ENCODE measurements at places on chromosomes 11 and 22.

GRCh38 chr11:132106096-132106982 lies 735.9 kb downstream of the NTM start:
- DNase-seq, result no peak

GRCh38 chr11:129143335-129143734 lies 48.8 kb downstream of the ARHGAP32 start:
- no peak for DNase-seq

DNA sequence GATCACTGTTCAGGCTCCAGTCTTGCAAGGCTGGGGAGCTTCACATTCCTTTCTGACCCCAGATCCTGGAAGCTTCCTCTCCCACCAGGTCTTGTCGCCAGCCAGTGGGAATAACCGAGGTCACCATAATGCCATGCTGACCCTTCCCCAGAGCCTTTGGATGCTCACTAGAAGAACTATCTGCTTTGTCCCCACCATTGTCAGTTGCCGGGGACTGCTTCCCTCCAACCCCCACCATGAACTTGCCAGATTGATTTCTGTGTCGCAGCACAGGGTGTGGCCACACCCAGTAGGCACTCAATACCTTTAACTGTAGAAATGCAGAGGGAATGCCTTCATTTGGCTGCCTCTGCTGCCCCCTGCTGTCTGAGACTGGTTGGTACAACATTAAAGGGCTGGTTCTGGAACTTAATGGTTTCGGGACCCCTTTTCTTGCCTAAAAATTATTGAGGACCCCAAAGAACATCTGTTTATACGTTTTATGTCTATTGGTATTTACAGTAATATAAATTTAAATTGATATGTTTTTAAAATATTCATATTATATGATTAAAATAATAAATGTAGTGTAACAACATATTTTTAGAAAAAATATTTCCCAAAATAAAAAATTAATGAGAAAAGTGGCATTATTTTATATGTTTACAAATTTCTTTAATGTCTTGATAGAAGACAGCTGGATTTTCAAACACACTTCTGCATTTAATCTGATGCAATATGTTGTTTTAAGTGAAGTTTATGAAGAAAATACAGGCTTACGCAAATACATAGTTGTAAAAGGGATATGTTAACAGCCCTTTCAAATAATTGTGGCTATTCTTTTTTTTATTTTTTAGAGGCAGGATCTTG lies 6.7 kb upstream of the GDPD5 start:
- DNase-seq, result peak; percentile 86

DNA sequence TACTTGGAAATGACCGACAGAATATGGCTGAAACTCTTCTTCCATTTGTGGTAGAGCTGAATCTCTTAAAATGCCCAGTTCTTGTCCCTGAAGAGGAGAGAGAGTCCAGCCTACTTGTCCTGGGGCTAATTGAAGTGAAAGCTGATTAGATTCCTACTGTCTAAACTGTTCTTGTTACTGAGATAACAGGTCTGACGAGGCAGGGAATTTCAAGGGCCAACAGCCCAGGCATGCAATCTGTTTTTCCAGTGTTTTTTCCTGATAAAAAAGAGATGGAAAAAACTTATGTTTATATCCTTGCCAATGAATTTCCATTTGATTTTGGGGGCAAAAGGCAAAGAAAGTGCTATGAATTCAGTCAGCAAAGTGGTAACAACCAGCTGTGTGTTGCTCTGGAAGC lies 195.5 kb downstream of the ETS1 start:
- DNase-seq, result no peak

- DNase-seq, result no peak
Measured at GRCh38 chr22:31968022-31968421, 23.7 kb downstream of the YWHAH start.

DNA sequence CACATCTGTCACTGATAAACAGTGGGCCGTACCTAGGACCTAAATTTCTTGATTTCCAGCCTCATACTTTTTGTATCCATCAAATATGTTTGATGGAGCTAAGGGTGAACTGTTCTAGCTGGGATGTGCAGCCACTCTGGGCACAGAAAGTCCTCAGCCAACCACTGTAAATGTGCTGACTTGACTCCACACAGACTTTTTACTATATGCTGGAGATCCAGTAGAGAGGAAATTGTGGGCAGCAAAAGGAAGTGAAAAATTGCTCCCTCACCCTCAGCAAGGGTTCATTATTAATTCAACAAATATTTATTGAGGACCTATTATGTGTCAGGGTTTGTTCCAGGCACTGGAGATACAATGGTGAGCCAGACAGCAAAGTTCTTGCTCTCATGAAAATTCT lies 54.2 kb upstream of the AMPD3 start:
- no peak for DNase-seq

GRCh38 chr11:13974631-13975030 lies 12.1 kb downstream of the SPON1 start:
- DNase-seq, result no peak

DNA sequence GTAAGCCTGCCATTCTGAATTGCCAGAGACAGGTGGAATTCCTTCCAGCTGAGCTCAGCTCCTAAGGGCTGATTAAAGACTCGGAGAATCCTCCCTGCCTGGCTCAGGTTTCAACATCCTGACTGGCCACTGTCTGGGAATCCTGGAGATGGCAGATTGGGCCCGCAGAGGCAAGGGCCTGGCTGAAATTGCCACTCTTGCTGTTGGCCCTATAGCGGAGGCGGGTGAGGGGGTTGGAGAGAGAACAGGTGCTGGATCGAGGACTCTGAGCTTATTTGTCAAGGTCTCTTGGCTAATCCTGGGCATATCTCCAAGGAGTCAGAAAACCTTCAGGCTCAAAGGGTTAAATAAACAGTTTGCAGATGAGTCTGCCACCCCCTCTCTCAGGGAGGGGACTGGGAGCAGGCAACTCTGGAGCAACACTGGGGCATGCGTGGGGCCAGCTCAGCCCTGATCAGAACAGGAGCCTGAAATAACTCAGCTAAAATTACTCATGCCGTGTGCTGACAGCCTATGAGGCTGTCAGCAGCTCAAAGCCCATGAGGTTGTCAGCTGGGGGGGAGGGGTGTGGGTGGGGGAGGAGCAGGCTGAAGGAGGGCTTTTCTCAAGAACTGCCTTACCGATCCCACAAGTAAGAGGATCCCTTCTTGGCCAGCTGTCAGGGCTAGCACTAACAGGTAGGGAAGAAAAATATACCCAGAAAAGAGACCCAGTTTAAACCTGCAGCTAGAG lies 14.7 kb upstream of the MFRP start:
- DNase-seq, result peak; percentile 78

- DNase-seq, result no peak
Measured at GRCh38 chr11:33940538-33940815, 48.6 kb upstream of the LMO2 start.

DNA sequence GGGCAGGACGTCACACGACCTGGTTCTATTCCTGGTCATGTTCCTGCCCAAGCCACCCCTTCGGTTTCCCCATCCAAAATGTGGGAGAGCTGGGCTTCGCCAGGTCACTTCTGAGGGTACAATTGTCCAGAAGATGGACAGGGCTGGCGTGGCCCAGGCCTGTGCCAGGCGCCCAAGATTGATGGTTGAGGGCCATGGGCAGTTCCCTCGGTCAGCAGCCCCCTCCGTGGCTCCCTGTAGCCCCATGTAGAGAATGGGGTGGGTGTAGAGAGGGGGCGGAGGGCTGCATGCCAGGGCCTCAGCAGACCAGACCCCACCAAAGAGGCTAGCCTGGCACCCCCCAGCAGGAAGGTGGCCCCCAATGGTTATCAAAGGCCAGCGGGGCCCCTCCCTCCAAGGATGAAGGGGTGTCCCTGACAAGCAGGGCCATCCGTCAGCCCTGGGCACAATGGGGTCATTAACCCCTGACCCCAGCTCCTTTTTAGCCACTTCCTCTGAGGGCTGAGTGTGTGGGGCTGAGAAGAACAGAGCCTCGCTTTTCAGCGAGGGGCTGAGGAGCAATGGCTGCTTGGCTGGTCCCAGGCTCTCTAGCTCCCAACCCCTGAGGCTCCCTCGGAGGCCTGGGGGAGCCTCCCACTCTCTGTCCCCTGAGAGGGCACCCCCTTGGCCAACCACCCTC lies 11.0 kb upstream of the PICK1 start:
- DNase-seq, result no peak

DNA sequence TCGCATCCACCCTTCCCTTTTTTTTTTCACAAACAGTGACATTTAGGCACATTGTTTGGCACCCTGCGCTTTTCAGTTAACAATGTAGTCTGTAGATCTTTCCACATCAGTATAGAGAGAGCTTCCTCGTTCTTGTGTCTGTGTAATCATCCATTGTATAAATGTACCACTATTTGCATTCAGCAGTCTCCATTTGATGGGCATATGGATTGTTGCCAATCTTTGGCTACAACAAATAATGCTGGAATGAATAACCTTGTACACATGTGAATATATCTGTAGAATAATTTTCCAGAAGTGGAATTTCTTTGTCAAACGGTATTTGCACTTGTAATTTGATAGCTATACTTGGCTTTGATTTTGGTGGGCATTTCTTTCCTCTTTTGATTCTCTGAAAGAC lies 17.1 kb downstream of the MPEG1 start:
- DNase-seq, result no peak

GRCh38 chr11:43639224-43639623 lies 41.3 kb upstream of the HSD17B12 start:
- DNase-seq, result no peak

- DNase-seq, result peak; percentile 33
Measured at GRCh38 chr11:9574622-9575259, 1.3 kb downstream of the WEE1 start.

GRCh38 chr11:45337583-45338360 lies 51.6 kb upstream of the SYT13 start:
- DNase-seq, result no peak

- no peak for DNase-seq
Measured at GRCh38 chr22:35896111-35896705, 132.4 kb downstream of the RBFOX2 start.

- no peak for DNase-seq
Measured at GRCh38 chr22:36308880-36309279, 55.9 kb downstream of the APOL1 start.

- DNase-seq, result no peak
Measured at GRCh38 chr11:130624971-130625544, 176.6 kb downstream of the ADAMTS15 start.

DNA sequence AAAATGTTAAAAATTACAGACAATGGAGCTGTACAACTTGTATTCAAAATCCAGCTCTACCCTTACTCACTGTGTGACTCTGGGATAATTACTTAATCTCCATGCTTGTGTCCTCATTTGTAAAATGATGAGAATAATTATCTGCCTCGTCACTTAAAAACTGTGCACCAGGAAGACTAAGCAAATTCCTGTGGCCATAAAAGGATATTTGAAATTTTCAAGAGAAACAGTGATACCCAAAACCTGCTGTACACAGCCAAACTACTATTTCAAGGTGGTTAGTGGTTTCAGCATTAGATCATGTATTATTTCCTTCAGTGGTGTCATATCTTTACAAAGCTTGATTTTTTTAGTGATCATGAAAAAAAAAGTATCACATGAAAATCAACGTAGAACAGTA lies 136.9 kb downstream of the METTL15 start:
- no peak for DNase-seq
